ENCODE measurements at places on chromosomes 1 and 21. TPM values are rescaled to one million over a fixed set of nuclear protein-coding genes. Genes with fewer than 3 reads are reported as not detected.

- H3K27me3 ChIP-seq: peaks cover 36% of the 10 kb centered on the region
Measured at GRCh38 chr1:6440198-6441126, 15.9 kb downstream of the ESPN start.

GRCh38 chr1:30415171-30415940 is 308.0 kb downstream of the MATN1 start:
- H3K27ac ChIP-seq: no peak overlapping the region
- H3K4me1 ChIP-seq: no peaks in the 10 kb centered on the region
- H3K27me3 ChIP-seq: no peaks in the 10 kb centered on the region
- no peaks in the 10 kb centered on the region for H3K36me3 ChIP-seq

DNA sequence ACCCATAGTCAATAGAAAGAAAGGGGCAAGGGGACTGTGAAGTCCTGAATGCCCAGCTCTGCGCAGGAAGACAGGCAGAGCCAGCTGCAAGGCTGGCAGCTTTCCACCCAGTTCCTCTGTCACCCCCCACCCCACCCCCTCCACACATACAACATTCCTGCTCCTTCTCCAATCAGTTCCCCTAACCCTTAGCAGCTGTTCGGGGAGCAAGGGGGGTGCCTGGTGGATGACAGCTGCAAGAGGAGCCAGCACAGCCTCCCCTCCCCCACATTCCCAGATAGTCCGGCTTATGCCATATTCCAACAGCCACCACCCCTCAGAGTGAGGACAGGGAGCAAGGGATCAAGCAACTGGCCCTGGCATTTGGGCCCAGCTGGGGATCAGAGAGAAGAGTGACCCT is 9.7 kb downstream of the ARHGEF2 start:
- no peak overlapping the region for H3K4me3 ChIP-seq
- H3K36me3 ChIP-seq: peaks cover 63% of the 10 kb centered on the region
- H3K4me1 ChIP-seq: peaks cover 44% of the 10 kb centered on the region
- peak; percentile 72 for DNase-seq

The RAB25 gene
- total RNA-seq: not detected

The TEKT2 gene
- not detected for total RNA-seq

- H3K36me3 ChIP-seq: no peaks in the 10 kb centered on the region
- no peaks in the 10 kb centered on the region for H3K4me1 ChIP-seq
- no peak overlapping the region for H3K27ac ChIP-seq
- no peak overlapping the region for H3K4me3 ChIP-seq
- H3K27me3 ChIP-seq: no peaks in the 10 kb centered on the region
Measured at GRCh38 chr1:175209493-175209921, 16.9 kb upstream of the KIAA0040 start.
